ENCODE measurements at places on chromosomes 2 and 18.
A peak's percentile ranks its signal among the peaks of the same experiment; 100 is the strongest.

GRCh38 chr2:237154082-237154638, 68.5 kb downstream of the COPS8 start:
- peak; percentile 72 for DNase-seq

DNA sequence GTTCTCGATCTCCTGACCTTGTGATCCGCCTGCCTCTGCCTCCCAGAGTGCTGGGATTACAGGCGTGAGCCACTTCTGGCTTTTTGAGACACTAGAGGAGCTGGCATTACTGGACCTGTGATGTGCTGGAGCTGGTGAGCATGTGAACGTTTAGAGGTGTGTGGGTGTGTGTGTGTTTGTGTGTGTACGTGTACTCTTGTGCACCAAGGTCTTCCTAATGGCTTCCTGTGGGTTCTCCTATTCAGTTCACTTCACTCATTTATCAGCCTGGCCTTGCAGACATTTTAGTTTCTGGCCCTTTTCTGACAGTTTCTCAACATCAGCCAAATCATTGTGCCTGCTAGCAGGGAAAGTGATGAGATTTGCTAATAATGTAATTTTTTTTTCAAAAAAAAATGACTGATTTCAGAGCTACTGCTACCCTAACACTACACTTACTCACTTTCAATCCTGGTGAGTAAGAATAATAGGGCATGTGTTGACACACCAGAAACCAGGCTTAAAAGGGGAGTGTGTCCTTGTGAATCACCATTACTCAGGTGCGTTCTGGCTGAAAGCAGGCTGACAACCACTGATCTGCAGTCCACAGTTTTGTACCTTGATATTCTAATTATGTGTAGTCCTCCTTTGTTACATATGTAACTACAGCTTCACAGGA, 41.0 kb upstream of the ACTR3 start:
- no peak for DNase-seq

DNA sequence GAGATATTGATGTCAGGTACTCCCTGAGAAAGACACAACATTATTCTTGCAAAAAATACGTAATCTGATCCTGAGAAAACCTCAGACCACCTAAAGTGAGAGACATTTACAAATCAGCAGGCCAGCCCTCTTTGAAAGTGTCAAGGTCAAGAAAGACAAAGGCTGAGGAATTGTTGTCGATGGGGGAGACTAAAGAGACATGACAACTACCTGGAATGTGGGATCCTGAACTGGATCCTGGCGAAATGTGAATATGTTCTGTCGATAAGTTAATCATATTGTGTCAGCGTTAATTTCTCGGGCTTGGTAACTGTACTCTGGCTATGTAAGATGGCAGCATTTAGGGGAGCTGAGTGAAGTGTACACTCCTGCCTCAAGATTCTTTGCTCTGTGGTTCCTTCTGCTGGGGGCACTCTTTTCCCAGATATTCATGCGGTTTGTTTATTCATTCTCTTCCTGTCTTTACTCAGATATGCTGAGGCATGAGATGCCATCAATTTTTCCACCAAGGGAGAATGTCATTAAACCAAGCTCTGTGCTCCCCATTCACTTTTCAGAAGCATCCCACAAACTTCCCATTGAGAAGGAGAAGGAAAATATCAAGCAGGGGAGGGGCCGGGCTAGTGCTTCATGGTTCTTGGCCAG, 154.9 kb downstream of the CAPN13 start:
- no peak for DNase-seq

GRCh38 chr2:8684540-8684877, 2.7 kb downstream of the ID2 start:
- DNase-seq, result no peak

DNA sequence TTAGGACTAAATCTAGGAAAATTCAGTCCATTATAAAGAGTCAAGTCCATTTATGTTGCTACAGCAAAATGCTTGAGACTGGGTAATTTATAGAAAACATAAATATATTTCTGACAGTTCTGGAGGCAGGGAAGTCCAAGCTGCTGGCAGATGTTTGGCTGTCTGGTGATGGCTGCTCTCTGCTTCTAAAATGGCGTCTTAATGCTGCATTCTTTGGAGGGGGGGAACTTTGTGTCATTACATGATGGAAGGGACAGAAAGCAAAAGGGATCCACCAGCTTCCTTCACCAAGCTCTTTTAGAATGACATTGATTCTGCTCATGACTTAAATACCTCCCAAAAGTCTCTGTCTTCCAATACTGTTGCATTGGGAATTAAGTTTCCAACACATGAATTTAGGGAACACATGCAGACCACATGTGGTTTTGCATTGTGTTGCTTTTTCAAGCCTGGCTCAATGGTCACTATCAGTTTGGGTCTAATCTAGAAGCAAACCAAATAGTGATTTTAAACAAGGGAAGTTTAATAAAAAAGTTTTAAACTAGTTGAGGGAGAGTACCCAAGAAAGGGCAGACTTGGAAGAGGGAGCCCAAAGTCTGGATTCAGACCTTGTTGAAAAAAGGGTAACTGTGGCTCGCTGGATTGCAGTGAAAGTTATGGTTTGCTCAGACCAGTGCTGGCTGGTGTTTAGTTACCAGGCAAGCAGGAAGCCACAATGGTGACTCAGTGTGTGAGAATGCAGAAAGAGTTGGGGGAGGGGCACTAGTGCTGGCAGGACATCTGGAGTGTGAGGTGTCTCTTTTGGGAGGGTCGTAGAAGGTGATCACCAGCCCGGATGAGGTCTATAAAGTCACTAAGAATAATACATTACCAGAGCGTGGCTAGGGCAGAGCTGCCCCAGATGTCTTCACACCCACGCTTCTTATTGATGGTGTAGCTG, 30.8 kb downstream of the C18orf54 start:
- peak; percentile 86 for DNase-seq

GRCh38 chr2:218890369-218890768, 9.7 kb downstream of the WNT10A start:
- no peak for DNase-seq

Measured in dermis microvascular lymphatic vessel endothelial cell (primary cell).